ENCODE measurements at places on chromosomes 3 and 15.

DNA sequence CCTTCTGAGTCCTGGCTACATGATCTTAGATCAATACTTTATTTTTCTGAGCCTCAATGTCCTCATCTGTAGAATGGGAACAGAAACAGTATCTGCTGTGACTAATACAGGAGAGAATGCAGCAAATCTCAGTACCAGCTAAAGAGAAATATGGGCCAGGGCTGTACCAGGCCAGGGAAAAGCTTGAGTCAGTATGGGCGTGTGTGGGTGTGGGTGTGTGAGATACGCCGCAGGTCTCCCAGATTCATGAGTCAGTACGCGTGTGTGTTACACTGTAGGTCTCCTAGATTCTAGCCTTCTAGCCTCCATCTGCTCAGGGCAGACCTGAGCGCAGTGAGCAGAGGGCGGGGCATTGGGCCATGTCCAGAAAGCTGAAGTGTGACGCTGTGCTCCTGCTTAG is 15.2 kb downstream of the GNAI2 start:
- DNase-seq, result no peak

DNA sequence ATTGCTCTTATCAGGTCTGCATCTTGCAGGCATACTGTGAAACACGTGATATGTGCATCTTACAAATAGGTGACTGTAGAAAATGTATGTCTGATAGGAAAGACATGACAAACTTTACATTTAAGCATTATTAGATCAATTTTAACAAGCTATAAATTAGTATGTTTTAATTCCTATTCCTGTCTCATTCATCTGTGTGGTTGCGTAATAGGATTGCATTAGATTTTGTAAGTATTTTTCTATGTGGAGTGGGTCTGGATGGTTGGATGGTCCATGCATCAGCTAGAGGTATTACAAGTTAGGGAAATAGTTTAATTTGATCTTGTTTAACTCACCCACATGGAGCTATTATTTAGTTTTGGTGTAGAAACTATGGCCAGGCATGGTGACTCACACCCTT is 18.8 kb downstream of the ASTE1 start:
- no peak for DNase-seq

- DNase-seq, result no peak
Observed at GRCh38 chr3:184636741-184637316, 75.0 kb downstream of the MAGEF1 start.

- DNase-seq, result no peak
Observed at GRCh38 chr15:77631745-77632533, 773 bp downstream of the LINGO1 start.

DNA sequence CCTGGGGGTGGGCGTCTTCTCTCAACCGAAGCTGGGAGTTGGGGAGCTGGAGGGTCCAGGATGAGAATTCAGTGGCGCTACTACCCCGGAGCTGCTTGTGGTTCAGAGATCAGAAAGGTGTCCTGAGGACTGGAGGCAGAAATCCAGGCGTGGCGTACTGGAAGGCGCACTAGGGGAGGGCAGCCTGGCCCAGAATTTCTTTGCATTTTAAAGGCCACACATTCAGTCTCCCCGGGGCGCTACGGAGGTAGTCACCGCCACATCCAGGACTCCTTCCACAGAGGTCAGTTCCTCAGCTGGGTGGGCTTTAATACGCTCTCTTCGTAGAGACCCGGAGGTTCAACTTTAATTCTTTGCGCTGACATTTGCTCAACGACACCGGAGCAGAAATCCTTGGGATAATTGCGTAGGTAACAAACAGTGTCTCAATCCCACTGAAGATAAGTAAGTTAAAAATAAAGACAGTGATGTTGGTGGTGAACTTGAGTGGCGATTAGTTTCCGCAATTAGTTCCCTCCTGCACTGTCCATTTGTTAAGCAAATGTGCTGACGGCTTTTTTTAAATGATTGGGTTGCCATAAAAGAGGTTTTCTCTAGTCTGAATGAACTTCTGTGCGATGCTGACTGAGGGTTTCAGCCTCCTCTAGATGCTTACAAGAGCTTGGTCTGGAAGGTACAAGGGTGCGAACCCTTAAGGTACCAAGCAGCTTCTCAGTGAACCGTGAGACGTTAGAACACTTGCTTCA is 535 bp downstream of the MCTP2 start:
- no peak for DNase-seq

- DNase-seq, result no peak
Observed at GRCh38 chr3:100523050-100523760, 30.8 kb downstream of the TMEM45A start.

- no peak for DNase-seq
Observed at GRCh38 chr3:41683666-41684350, 278.1 kb downstream of the ULK4 start.

DNA sequence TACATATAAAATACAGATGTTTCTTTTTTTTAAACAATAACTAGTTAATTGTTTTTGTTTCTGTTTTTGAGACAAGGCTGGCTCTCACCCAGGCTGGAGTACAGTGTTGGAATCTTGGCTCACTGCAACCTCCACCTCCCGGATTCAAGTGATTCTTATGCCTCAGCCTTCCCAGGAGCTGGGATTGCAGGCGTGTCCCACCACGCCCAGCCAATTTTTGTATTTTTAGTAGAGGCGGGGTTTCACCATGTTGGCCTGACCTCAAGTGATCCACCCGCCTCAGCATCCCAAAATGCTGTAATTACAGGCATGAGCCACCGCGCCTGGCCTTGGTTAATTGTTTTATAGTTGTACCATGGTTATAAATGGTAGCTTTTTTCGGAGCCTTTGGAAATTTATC is 72.3 kb downstream of the PIAS1 start:
- DNase-seq, result no peak

GRCh38 chr15:91865950-91866349 is 12.4 kb downstream of the SLCO3A1 start:
- DNase-seq, result no peak

- DNase-seq, result no peak
Observed at GRCh38 chr3:72887705-72888545, at the start of gene GXYLT2. Gene GXYLT2, plus strand, starts transcription at chr3:72888046. Its CDS starts 188 bp downstream, at chr3:72888234.

GRCh38 chr3:122298239-122298638 is 26.8 kb upstream of the CSTA start:
- no peak for DNase-seq

GRCh38 chr15:61908241-61908640 is 152.0 kb downstream of the VPS13C start:
- DNase-seq, result no peak

- no peak for DNase-seq
Observed at GRCh38 chr3:42698216-42698910, 4.2 kb downstream of the HHATL start.

- DNase-seq, result no peak
Observed at GRCh38 chr3:132405188-132405587, 12.1 kb upstream of the DNAJC13 start.
